CD4-positive, alpha-beta T cell treated with Interleukin-15 for 4 hours (primary cell): ENCODE measurements at places on chromosomes 3 and 15.

DNA sequence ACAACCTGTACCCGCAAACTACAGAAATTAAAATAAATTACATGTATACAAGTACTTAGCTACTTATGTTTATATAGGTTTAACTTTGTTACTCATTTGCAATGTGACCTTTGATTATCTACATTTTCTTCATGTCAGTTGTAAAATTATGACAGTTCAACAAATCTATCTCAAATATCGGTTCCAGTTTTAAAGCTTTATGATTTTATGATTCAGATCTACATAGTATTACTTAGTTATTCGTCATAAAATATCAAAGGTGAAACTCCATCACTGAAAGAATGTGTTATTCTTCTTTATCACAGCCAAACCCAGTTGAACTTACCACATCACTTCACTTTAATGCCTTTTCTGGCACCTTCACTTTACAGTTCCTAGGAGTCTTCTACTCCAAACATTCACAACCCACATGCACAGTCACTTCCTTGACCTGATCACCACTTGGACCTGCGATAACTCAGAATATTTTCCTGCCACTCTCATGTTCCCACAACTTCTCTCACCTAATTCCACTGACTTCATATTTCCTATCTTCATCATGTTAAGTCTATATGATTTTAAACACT is 47.2 kb downstream of the SLITRK3 start:
- DNase-seq = no peak

- no peak for DNase-seq
These were observed 32.3 kb upstream of the PROK2 start for GRCh38 chr3:71817262-71817661.

DNA sequence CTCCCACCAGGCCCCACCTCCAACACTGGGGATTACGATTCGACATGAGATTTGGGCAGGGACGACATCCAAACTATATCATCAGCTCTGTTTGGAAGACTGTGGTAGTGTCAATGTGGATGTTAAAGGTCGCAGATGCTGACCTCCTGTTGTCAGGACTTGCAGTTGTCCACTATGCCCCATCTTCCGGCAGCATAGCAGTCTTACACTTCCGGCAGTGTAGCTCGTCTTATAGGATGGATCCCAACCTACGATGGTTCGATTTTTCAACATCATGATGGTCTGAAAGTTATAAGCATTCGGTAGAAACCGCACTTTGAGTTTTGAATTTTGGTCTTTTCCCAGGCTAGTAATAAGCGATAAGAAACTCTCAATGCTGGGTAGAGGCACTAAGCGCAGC is 20.6 kb downstream of the CLRN1 start:
- DNase-seq = no peak

GRCh38 chr3:117483839-117484238 is 774.3 kb downstream of the TUSC7 start:
- DNase-seq = no peak

GRCh38 chr3:159233734-159234133 is 431.9 kb downstream of the MFSD1 start:
- DNase-seq = no peak
